ENCODE measurements at places on chromosomes 16 and 17. TPM values are rescaled to one million over a fixed set of nuclear protein-coding genes. Genes with fewer than 3 reads are reported as not detected.

The DPEP2 gene
- not detected for total RNA-seq

The CCNF gene
- 35.9 TPM for total RNA-seq

The RAB37 gene
- not detected for total RNA-seq

The SPHK1 gene
- total RNA-seq, result 25.1 TPM

The EMP2 gene
- 33.1 TPM for total RNA-seq

The PYY gene
- not detected for total RNA-seq

The MRC2 gene
- 61.4 TPM for total RNA-seq

The SHCBP1 gene
- total RNA-seq, result 58.3 TPM

The CCDC57 gene
- 6.9 TPM for total RNA-seq

The HOXB1 gene
- total RNA-seq, result not detected

The KRTAP2-3 gene
- 0.33 TPM for total RNA-seq

The KRTAP3-1 gene
- total RNA-seq, result not detected

The DHX40 gene
- 131 TPM for total RNA-seq

The CSH1 gene
- total RNA-seq, result not detected

The RGS11 gene
- total RNA-seq, result not detected

The KRTAP4-9 gene
- not detected for total RNA-seq

The TAOK1 gene
- total RNA-seq, result 15.7 TPM

The GRAP gene
- total RNA-seq, result not detected

The ATP6V0C gene
- total RNA-seq, result 15.0 TPM

The PRAC2 gene
- total RNA-seq, result 5.0 TPM

The TBC1D3I gene
- not detected for total RNA-seq

The HCRT gene
- total RNA-seq, result not detected

The KCNH6 gene
- not detected for total RNA-seq

The SCGB1C2 gene
- not detected for total RNA-seq

The CCL5 gene
- total RNA-seq, result 4.4 TPM

The NOG gene
- total RNA-seq, result 7.0 TPM

The EFCAB5 gene
- not detected for total RNA-seq

The SDR42E2 gene
- not detected for total RNA-seq

The HNF1B gene
- not detected for total RNA-seq

The SMIM5 gene
- not detected for total RNA-seq

The SP2 gene
- total RNA-seq, result 2.3 TPM

Data from MG63 (cell line).